ENCODE measurements at places on chromosomes 7 and 10.

GRCh38 chr10:49335364-49335972 lies 36.5 kb downstream of the C10orf71 start:
- DNase-seq, result no peak

DNA sequence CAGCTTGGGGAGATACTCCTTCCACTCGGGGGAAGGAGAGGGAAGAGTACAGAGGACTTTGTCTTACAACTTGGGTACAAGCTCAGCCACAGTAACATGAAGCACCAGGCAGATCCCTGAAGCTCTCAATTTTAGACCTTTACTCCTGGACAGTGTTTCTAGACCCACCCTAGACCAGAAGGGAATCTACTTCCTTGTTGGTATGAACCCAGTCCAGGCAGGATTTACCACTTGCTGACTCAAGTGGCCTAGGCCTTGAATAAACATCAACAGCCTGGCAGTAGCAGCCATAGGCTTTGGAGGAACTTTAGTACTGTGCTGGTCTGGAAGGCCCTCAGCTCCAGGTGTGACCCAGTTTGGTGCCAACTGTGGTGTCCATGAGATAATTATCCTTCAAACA lies 173.1 kb downstream of the ADRA2A start:
- DNase-seq, result no peak

DNA sequence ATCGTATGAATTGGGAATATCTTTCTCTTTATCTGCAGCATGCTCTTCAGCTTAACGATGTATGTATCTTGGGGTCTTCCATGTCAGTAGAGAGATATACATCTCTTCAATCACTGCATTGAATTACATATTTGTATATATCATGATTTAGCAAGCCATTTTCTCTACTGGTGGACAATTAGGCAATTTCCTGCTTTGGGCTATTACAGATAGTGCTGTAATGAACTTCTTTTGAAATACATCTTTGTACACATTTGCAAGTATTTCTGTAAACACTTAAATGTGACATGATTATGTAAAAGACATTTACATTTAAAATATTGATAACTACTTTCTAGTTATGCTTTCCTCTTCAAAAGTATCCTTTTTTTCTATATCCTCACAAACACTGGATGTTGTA lies 199.0 kb downstream of the PPP1R9A start:
- DNase-seq, result no peak

GRCh38 chr10:86969421-86970041 lies 1.2 kb downstream of the ADIRF start:
- peak; percentile 68 for DNase-seq

DNA sequence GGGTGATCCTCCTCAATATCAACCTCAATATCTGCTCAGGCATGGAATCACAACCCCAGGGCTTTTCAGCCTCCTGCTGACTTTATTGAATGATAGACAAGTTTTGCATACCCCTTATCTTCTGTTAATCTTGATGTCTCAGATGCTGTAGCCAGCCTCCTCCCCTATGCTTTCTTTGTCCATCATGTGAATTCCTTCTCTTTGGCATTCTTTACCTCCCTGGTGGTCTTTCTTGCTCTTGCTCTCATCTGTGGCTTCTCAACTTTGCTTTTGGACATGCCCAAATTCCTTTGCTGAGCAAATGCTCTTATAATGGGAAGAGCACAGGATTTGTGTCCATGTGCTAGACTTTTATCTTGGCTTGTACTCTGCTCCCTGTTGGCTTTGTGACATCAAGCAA lies 73.4 kb upstream of the FAM13C start:
- no peak for DNase-seq

Data from EL (cell line).